Astrocyte of the cerebellum (primary cell): ENCODE measurements at places on chromosomes 7 and 10.
A peak's percentile ranks its signal among the peaks of the same experiment; 100 is the strongest.

- DNase-seq: peak; percentile 5
Observed at GRCh38 chr7:69962186-69963065, 364.2 kb downstream of the AUTS2 start.

DNA sequence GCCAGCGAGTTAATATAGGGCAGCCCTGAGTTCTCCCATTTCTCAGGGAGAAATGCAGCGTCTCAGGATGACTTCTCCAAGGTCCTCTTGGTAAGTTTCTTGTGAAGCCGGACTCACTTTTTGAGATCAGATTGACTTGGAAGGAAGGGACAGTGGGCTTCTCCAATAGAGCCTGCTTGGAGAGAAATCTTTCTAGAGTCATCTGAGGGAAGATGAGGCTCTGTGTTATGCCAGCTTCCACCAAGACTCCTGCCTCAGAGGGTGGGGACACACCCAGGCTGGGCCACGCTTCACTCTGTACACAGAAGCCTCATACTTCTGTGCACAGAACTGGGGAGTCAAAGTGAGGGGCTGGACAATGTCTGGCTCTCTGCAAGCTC, 5.6 kb downstream of the C10orf105 start:
- no peak for DNase-seq

GRCh38 chr7:94378356-94378755, 16.3 kb upstream of the COL1A2 start:
- DNase-seq: no peak

DNA sequence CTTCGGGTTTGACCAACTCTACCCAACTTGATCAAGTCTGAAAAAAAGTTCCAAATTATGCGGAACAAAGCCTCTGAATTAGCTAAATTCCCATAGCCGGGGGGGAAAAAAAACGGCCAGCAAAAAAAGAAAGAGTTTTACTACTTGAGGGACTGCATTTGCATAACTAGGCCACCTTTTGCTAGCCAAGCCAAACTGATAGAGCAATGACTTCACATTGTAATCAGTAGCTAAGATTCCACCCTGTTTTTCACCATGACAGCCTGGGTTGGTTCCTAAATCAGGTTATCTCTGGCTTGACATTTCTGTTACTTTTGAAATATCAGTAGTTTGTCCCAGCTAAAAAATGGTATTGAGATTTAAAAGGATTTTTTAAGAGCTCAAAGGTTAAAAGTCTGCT, 31.4 kb upstream of the CREB3L2 start:
- no peak for DNase-seq

GRCh38 chr7:80815733-80816132, 103.1 kb downstream of the SEMA3C start:
- no peak for DNase-seq

GRCh38 chr10:129894698-129895097, 69.4 kb downstream of the EBF3 start:
- DNase-seq: no peak

DNA sequence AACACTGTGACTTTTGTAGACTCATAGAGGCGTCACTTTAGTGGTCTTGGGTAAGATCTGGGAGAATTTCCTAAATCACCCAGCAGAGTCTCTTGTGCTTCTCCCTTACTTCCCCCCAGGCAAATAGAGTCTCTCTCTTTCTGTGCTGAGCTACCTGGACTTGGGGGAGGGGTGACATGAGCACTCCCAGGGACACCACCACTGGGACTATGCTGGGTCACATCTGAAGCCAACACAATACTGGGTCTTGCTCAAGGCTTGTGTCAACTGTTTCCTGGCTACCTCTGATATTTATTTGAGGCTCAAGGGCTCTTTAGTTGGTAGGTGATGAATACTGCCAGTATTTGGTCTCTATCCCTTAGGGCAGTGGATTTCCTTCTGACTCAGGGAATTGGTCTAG, 214.6 kb upstream of the TPK1 start:
- no peak for DNase-seq

- no peak for DNase-seq
Observed at GRCh38 chr10:49698679-49699078, 19.2 kb downstream of the C10orf53 start.

- no peak for DNase-seq
Observed at GRCh38 chr10:49827297-49827696, 65.2 kb upstream of the OGDHL start.

GRCh38 chr10:118057361-118057760, 10.6 kb upstream of the RAB11FIP2 start:
- DNase-seq: no peak

- DNase-seq: no peak
Observed at GRCh38 chr10:89414146-89414878, at the start of gene IFIT5. TSS of gene IFIT5 (plus strand) at chr10:89414568. CDS start at chr10:89414799, 231 bp downstream.

DNA sequence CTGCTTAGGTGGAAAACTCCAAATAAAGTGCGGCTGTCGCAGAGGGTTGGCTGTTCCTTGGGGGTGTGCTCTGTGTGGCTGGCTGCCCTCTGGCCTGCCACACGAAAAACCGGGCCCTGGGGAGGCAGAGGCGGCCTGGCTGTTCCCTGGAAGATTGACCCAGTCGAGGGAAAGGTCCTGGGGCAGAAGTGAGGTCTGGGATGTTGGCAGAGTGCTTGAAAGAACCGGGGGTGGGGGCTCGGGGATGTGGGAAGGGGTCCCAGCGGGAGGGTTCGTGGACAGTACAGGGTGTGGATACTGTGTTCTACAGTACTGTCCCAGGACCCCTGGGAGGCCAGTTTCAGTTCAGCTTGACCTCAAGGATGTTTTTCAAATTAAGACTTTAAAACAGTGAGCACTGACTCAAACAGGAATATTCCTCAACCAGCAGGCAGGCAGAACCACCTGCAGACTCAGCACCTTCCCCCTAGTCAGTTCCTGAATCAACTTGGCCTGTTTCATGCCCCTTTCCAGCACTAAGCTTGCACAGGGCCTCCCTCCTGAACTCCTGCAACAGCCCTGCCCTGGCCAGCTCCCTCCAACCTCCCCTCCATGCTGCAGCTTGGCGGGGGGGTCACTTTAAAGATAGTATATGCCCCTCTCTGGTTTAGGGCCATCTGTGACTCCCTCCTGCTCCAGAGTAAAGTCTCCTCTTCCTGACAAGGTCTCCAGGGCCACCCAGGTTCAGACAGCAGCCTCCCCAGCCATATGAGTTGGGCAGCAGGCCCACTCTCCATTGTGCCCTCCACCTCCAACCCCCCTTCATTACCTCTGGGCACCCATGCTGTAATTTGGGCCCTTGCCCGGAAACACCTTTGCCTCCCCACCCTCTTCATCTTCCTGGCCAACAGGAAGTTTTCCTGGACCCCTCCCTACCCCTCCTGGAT, 3.2 kb upstream of the ATP6V1F start:
- DNase-seq: no peak

- no peak for DNase-seq
Observed at GRCh38 chr7:45583296-45583695, 9.1 kb downstream of the ADCY1 start.

- no peak for DNase-seq
Observed at GRCh38 chr7:33722383-33723101, 182.8 kb upstream of the BMPER start.

GRCh38 chr10:3528271-3528670, 256.7 kb downstream of the KLF6 start:
- DNase-seq: no peak

GRCh38 chr10:70692043-70692603, 19.8 kb downstream of the ADAMTS14 start:
- no peak for DNase-seq

DNA sequence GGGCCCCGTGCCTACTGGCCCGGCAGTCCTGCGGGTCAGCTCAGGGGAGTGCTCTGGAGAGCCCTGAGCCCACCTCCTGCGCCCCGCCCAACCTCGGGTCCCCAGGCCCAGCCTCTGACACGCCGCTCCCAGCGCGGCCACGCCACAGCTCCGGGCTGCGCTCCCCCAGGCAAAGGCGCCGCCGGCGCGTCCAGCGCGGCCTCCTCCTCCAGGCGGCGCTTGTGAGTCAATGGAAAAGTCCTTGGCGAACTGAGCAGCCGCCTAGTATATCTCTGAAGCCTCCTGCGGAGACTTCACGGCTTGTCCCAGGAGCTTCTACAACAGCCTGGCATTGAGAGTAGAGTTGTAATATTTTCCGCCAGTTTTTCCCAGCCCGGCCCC, 29.5 kb upstream of the BMS1 start:
- DNase-seq: peak; percentile 8

DNA sequence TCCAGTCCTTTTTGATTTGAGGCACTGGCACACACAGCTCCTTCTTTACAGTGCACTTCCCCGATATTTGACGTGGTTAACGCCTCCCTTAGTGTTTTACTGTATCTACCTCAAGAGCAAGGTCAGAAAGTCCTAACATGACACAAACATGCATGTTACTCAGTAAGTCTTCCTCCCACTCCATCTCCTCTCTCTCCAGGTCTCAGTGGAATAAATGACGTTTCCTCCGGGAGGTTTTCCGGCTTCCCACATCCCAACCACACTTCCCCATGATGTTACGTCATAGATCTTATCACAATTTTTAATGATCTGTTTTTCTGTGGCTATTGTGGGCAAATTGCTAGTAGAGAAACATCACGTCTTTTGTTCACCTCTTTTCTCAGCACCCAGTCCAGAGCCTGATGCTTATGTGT, 165.7 kb downstream of the PTPN20 start:
- no peak for DNase-seq

DNA sequence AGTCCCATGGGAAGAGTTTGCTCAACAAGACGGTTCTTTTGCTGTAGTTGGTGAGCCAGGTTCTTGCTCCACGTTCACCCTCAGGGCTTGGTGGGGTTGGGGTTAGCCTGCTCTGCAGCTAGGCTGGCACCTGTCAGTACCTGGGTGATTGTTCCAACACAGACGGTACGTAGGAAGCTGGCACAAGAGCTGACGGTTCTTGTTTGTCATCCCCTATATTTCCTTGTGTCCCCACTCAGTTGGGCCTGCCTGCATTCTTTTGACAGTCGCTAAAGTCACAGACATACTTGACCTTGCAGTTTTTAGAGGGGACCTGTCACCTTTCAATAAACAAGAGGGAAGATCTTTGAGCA, 40.2 kb upstream of the SYPL1 start:
- no peak for DNase-seq

DNA sequence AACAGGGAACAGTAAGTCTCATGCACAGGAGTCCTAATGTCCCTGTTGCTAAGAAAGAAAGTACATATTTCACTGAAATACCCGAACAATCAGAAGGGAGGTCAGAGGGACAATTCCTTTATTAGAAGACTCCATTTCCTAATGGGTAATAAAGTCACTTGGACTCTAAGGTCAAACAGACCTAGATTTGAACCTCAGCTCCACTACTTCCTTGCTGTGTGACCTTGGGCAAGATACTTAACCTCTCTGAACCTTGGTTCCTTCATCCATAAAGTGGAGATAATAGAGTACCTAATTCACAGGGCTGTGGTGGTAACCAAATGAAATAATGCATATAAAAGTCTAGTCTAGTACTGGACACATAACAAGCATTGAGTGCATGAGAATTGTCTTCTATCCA, 29.2 kb upstream of the HABP2 start:
- DNase-seq: no peak

DNA sequence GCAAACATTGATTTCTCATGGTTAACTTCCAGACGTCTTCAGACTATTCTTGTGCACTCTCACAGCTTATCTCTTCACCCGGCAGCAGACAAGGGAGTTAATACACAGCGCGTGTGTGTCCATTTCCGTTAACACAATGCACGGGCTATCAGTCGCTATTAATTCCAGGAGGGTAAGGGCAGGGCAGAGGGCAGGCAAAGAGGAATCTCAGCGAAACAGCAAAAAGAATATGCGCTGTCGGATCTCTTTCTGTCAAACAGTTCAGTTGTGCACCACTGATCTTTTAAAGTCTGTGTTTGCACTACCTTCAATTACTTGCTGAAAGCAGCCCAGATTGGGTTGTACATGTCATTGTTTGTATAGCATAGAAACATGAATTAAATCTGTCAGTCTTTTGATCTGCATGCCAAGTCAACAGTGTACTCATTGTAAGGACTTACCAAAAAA, 41.1 kb upstream of the CABCOCO1 start:
- no peak for DNase-seq

DNA sequence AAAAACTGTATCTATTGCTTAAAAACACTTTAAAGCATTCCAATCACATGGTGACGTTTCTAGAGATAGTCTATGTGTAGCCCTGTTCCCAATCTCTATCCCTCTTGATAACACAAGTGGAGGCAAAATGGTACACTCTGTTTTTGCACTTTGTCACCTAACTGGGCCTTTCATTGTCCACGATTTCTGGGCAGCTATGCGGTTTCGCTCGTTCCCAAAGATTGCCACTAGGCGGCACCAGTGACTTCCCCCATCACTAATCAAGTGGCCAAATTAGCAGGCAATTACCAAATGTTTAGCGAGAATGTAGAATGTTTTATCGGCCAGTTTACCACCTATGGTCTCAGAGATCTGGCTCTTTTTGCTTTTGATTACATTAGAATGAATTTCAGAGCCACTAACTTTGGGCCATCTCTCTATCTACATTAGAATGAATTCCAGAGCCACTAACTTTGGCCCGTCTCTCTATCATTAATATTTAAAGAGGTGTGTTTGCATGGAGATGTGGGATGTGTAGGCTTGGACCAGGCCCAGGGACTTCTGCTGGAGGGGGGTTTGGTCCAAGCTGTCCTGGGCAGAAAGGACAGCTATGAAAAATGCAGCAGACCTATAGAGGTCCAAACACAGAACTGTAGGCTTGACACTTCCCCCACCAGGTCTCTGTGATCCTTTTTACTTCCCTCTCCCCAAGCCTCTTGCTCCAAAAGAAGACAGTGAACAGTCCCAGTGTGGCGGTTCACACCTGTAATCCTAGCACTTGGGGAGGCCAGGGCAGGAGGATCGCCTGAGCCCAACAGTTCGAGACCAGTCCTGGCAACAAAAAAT, 90.1 kb downstream of the EPC1 start:
- peak; percentile 11 for DNase-seq

- no peak for DNase-seq
Observed at GRCh38 chr7:149489391-149490024, 8.1 kb downstream of the ZNF746 start.
